ENCODE measurements at places on chromosomes 3 and 15.

- DNase-seq: peak; percentile 28
Observed at GRCh38 chr3:124663690-124664089, 66.6 kb upstream of the UMPS start.

- peak; percentile 56 for DNase-seq
Observed at GRCh38 chr3:99023590-99024192, 122.2 kb upstream of the DCBLD2 start.

GRCh38 chr3:59212128-59212779 lies 162.4 kb upstream of the CFAP20DC start:
- DNase-seq: peak; percentile 60

- DNase-seq: no peak
Observed at GRCh38 chr3:175238801-175239200, 379.7 kb downstream of the NAALADL2 start.

- no peak for DNase-seq
Observed at GRCh38 chr3:116265976-116266584, 179.2 kb downstream of the LSAMP start.

DNA sequence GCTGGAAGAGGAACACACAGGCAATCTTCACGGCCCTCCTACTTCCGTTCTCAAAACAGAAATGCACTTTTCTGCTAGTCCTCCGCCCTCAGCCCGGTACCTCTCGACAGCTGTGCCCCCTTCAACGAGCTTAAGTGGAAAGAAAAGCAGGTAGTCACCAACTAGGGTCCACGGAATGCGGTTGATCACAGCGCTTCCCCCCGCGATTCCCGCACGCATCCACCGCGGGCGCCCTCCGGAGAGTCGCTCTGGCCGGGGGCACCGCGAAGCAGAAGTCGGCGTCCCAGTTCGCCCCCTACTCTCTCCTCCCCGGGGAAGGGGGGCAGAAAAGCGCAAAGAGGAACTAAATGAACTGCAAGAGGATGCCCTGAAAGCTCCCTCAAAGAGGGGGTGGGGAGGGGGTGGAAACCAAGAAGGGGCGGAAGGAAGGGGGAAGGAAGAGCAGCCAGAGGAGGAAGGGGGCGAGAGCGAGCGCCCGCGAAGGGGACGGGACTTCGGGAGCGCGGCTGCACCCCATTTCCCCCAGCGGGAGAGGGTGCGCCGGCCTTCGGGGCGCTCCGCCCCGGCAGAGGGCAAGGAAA lies 738 bp downstream of the ACAP2 start:
- peak; percentile 40 for DNase-seq

DNA sequence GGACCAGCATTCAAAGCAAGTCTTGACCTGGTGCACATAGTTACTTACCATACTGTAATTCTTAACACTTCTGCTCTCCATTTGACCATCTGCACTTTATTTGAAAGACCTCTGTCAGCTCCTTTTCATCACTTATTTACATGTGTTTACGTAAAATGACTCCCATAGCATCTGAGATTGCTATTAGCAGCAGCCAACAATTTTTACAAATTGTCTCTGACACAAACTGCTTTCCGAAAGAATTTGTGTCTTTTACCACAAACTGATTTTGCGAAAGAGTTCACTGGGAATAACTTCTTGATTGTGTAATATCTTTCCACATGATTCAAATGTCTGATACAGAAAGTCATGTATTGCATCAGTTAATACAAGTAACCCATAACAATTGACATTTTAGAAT lies 144.1 kb upstream of the PEX5L start:
- DNase-seq: peak; percentile 36

GRCh38 chr3:197186887-197187588 lies 111.4 kb downstream of the DLG1 start:
- peak; percentile 66 for DNase-seq

- no peak for DNase-seq
Observed at GRCh38 chr3:72641684-72642083, 206.6 kb downstream of the SHQ1 start.

- no peak for DNase-seq
Observed at GRCh38 chr3:16119887-16120286, 54.6 kb upstream of the GALNT15 start.

DNA sequence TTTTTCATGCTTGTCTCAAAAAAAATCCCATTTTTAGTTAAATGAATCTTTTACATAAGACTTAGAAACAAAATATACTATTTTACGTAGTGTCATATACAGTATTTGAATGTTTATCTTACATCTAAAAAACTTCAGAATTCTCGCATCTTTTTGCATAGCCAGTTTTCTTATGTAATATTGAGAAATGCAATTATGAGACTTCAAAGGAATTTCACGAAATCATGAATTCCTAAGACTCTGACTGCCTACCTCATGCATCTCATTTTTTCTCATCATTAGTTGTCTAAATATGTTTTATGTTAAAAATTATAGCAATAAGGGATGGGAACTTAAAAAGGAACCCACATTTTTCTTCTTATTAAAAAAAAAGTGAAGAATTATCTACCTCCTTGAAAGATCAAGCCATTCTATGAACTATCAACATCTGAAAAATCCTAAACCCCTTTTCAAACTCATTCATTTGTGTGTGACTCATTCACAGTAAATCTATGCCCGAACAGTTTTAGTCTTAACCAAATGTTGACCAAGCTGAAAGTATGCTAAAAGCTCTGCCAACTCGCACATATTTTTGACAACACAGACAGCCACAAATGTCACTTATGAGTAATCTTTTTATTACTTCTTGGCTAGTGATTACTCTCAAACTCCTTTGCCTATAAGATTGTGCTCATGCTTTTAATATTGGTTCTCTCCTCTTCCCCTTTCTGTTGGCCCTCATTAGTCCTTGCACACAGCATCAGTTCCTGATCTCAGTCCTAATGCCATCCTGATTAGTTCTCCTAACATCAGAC lies 115.9 kb downstream of the DCLK3 start:
- DNase-seq: peak; percentile 86

DNA sequence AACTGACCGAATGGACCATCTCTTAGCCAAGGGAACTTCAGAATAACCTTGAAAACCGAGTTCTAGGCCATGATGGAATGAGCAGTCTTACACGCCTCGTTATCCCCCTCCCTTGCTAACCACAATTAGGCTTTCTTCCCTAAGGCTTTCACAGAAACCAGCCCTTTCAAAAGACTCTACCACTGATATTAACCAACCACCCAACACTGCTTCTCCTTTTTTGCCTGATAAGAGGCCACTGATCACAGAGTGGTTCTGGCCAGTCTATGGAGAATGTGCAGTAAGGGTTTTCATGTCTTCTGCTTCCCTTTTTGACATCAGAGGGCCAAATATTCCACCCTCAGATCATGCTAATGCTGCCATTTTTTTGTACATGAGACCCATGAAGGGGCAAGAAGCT lies 59.3 kb downstream of the MCF2L2 start:
- DNase-seq: no peak

DNA sequence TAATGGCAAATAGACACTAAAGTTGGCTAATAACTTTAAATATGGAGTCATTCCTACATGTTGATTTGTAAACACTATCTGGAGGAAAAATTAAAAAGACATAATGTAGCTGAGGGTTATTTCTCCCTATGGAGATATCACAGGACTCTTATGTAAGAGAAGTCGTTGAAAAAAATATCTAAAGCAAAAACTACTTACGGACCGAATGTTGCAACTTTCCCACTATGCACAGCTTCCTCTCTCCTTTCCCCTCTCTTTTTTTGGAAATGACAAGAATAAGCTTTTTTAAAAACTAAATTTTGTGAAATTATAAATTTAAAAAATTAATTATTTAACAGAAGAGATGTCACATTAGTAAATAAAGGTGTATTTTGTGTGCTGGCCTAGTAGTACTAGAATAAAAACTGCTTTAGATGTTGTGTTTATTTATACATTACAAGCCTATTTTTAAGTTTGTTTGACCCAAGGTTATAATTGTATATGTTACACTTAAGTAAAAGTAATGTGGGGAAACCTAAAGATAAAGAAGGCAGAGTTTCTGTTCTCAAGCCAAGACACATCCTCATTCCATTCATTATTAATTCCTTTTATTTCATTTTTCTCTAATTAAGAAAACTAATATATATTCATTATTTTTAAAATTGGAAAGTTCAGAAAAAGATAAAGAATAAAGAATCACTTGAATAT lies 20.7 kb upstream of the PPARG start:
- DNase-seq: no peak

GRCh38 chr15:51450001-51450400 lies 108.5 kb downstream of the GLDN start:
- no peak for DNase-seq

DNA sequence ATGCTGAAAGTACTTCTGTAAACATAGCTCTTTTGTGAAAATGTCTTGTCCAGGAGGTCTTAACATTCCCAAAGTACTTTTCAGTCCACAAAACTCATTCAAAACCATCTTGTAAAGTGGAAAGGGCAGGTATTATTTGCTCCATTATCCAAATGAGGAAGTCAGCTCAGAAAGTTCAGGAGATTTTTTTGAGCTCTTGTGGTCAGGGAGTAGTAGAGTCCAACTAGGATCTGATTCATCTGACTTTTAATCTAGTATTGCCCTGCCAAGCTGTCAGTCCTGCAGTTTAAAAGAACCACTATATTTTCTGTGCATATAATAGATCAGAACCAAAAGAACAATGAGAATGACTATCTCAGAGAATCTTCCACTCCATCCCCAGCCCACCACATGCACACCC lies 83.5 kb downstream of the FOXB1 start:
- DNase-seq: no peak

- no peak for DNase-seq
Observed at GRCh38 chr15:25427861-25428260, 11.0 kb downstream of the UBE3A start.

- DNase-seq: no peak
Observed at GRCh38 chr3:50381383-50381782, 22.1 kb upstream of the TMEM115 start.

DNA sequence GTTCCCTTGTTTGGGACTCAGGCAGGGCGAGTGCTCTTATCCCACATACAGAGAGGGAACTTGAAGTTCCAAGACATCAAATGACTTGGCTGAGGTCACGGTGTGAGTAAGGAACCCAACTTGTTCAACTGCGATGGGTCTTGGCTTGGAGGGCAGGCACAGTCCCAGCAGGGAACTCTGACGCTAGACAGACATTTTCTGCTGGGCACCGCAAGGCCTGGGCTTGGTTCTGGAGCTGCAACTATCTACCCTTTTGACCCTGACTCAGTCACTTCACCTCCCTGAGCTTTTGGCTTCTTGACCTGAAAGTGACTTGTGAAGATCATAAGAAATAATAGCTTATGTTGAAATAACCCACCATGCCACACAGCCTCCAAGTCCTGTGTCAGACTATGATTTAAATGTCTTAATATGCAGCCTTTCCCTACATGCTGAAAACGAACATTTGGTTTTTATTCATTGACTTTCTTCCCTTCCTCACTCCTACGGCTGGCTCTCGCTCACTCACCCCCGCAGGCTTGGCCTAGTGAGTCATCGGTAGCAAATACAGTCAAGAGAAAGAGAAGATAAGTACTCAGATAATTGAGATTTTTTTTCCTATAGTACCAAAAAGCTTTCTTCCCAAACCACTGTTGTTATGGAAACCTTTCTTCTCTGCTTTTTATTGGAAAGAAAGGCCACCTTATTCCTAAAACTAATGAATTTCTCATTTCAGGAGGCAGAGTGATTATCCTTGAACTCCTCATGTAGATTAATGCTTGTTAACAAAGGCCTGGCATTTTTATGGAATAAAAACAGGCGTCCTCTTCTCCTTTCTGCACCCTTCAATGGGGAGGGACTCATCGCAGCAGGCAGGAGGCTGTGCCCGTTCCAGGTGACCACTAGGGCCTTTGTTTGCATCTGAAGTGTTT lies 178.4 kb downstream of the ATP10A start:
- DNase-seq: peak; percentile 80

DNA sequence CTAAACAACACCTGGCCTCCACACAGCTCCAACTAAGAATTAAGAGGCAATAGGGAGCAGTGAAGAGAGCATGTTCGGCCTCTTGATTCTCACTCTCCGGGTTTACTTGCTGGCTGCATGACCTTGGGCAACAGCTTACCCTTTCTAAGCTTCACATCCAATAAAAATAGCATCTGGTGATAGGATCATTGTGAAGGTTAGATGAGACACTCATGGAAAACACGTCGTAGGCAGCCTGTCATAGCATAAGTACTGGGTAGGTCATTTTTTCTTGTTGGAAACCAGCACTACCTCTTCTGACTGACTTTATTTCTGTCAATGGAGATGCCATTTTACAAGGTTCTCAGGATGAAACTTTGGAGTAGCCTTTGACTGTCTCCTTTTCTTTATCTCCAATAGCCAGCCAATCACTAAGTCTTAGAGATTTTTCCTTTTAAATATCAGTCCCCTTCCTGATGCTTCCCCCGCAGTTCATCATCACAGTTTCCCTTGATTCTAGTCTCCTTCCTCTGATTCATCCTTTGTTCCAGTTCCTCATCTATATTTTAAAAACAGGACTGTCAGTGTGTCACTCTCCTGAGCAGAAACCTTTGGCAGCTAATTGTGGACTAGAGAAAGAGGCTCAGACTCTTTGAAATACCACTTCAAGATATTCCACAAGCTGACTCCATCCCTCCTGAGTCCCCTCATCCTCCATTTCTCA lies 271.5 kb downstream of the SLC9A9 start:
- no peak for DNase-seq

DNA sequence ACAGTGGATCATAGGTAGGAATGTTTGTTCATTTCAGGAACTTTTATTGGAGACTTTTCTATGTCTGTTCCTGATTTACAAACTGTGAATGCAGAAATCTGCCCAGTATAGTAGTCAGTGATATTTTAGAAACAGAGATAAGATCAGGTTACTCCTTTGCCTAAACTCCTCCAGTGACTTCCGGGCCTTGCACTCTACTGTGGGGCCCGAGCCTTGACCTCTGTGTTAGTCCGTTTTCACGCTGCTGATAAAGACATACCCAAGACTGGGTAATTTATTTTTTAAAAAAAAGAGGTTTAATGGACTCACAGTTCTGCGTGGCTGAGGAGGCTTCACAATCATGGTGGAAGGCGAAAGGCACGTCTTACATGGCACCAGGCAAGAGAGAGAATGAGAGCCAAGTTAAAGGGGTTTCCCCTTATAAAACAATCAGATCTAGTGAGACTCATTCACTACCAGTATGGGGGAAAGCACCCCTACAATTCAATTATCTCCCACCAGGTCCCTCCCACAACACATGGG lies 127.1 kb downstream of the DNAJB8 start:
- DNase-seq: no peak

DNA sequence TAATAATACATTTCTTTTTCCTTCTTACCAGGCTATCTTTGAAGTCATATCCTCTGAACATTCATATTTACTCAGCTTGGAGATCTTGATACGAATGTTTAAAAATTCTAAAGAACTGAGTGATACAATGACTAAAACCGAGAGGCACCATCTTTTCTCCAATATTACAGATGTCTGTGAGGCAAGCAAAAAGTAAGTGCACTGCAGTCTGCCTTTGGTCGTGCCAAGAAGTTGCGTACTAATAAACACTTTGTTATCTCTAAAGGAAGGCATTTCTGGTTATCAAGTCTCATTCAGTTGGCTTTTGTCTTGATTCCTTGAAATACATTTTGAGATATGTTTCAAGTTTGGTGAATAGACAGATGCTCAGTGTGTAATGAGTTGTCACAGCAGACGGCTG lies 31.6 kb downstream of the ARHGEF26 start:
- peak; percentile 25 for DNase-seq

- DNase-seq: no peak
Observed at GRCh38 chr3:69428657-69429255, 42.9 kb upstream of the FRMD4B start.

Measured in IMR-90 (cell line).